Stimulated activated CD8-positive, alpha-beta memory T cell treated with anti-CD3 and anti-CD28 coated beads, Interleukin-15, amount 100 ng/mL, for 24 hours (primary cell): ENCODE measurements at places on chromosomes 5 and 9.

- DNase-seq, result no peak
Measured at GRCh38 chr5:31113101-31113500, 80.4 kb upstream of the CDH6 start.

GRCh38 chr5:116402235-116402634 is 172.4 kb downstream of the SEMA6A start:
- no peak for DNase-seq

GRCh38 chr9:136901516-136902258 is 15.4 kb downstream of the TRAF2 start:
- DNase-seq, result peak; percentile 26

- no peak for DNase-seq
Measured at GRCh38 chr5:138064526-138064925, 19.3 kb upstream of the WNT8A start.

- DNase-seq, result no peak
Measured at GRCh38 chr5:180421672-180422071, 68.5 kb upstream of the GFPT2 start.

DNA sequence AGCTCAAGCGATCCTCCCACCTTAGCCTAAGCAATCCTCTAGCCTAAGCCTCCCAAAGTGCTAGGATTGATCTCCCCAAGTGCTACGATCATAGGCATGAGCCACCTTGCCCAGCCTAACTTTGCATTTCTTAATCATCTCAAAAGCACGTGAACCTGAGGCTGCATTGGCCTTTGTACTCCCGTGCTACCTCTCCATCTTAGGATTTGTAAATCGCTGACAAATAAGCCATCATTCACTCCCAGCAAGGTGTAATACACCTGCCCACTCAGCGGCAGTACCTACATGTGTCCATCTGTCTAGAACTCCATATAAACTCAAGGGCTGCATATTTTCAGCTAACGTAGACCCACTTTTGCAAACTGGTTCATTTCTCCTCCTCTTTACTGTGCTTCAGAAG is 2.8 kb downstream of the ANKH start:
- no peak for DNase-seq

- no peak for DNase-seq
Measured at GRCh38 chr5:1129711-1130055, 17.8 kb upstream of the SLC12A7 start.

DNA sequence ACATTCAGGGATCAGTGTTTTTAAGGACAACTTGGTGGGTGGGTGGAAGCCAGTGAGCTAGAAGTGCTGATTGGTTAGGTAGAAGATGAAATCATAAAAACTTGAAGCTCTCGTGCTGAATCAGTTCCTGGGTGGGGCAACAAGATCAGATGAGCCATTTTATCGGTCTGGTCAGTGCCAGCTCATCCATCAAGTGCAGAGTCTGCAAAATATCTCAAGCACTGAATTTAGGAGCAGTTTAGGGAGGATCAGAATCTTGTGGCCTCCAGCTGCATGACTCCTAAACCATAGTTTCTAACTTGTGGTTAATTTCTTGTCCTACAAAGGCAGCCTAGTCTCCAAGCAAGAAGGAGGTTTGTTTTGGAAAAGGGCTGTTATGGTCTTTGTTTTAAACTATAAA is 166.4 kb downstream of the FAM170A start:
- DNase-seq, result no peak

DNA sequence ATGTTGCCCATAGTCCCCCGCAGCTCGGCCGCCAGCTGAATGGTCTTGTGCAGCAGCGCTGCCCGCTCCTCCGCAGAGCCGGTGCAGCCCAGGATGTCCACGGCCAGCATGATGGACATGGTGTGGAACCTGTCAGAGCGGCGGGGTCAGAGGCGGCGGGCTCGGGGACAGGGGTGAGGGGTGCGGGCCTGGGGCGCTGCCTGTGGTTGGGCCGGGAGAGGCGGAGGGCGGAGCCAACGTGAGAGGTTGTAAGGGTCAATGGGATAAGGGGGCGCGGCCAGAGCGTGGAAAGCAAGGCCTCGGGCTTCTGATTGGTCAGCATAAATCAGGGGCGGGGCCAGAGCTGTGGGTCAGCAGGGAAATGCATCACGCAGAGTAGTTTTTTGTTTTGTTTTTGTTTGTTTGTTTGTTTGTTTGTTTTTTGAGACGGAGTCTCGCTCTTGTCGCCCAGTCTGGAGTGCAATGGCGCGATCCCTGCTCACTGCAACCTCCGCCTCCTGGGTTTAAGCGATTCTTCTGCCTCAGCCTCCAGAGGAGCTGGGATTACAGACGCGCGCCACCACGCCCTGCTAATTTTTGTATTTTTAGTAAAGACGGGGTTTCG is 6.8 kb upstream of the TOR2A start:
- DNase-seq, result no peak

GRCh38 chr9:87199782-87200181 is 252.5 kb upstream of the GAS1 start:
- DNase-seq, result no peak

GRCh38 chr9:81589392-81589791 is 100.0 kb downstream of the TLE1 start:
- DNase-seq, result no peak

DNA sequence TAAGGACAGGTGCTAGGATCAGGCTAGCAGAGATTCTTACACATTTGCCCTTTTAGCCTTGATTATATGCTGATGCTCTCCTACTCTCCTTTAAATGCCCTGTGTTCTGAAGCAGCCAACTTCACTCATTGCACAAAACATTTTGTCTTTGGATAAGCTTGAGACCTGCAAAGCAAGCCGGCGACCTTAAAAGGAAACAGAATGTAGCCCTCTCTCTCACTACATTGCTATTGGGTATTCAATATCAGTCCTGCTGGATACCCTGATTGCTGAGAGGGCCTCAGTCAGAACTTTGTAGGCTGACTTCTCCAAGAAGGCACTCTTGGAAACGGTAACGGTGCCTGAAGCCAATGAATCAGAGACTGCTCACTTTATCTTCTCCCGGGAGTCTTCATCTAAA is 528.9 kb downstream of the DTWD2 start:
- DNase-seq, result no peak

GRCh38 chr5:131563434-131564228 is 71.4 kb downstream of the RAPGEF6 start:
- no peak for DNase-seq

GRCh38 chr9:37950561-37950960 is 46.6 kb upstream of the SLC25A51 start:
- no peak for DNase-seq

DNA sequence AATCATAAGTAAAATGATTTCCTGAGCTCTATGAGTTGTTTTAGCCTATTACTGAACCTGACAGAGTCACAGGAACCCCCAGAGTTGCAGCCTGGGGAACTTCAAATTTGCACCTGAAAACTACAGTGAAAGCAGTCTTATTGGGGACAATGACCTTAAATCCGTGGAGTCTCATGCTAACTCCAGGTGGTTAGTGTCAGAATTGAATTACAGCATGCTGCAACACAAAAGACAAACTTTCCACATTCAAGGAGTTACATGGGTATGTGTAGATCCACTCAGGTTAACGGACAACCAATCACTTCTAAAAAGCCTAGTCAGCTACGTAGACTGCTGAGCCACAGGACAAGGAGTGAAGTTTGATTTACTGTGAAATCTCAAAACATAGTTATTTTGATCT is 49.7 kb downstream of the PLPP1 start:
- no peak for DNase-seq

GRCh38 chr9:70902692-70903131 is 218.7 kb downstream of the TRPM3 start:
- no peak for DNase-seq

GRCh38 chr5:157598350-157598936 is 22.9 kb upstream of the ADAM19 start:
- DNase-seq, result no peak

DNA sequence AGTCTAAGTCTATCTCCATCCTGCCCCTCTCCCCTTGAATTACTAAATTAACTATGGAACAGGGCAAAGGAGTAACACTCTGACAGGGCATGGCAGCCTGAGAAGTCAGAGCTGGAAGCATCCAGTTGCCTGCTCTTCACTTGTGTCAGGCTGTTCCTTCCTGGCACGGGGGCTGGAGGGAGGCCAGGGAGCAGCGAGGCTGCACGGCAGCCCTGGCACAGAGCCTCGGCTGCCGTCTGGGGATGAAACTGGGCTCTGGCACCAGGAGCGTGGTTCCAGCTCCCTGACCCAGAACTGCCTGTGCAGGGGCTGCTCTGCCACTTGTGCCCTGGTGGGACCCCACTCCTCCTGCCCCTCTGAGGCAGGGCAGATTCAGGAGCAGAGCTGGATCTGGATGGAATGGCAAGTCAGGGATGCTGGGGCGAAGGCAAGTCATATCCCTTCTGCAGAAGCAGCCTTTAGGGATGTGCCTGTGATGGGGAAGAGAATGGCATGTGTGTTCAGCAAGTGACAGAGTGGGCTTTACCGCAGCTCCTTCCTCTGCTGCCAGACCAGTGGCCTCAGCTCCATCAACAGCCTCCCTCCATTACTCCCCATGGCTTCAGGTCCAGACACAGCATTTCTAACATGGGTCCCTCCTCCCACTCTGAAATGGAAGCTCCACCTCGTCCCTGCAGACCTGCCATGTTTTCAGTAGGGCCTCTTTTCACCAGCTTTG is 42.2 kb upstream of the PDE8B start:
- no peak for DNase-seq

DNA sequence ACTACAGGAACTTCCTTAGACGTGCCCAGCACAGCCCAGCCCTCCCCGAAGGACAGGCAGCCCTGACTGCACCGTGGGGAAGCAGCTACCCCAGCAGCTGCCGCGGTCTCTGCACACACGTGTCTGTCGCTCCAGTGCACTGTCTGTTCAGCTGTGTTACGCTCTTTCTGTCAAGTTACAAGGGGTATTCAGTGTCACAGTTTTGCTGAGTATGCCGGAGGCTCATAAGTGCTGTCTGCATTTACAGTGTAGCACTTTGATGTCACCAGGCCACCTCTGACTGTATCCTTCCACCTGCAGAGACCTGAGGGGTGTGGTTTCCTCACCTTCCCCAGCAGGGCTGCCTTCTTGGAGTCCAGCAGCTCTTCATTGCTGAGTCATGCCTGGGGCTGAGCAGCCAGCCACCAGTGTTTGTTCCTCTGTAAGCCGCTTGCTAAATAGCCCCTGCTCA is 126.8 kb downstream of the EHMT1 start:
- DNase-seq, result no peak

GRCh38 chr9:128765499-128765898 is 6.2 kb downstream of the ZER1 start:
- no peak for DNase-seq

GRCh38 chr9:16879416-16879815 is 8.9 kb upstream of the BNC2 start:
- DNase-seq, result no peak

DNA sequence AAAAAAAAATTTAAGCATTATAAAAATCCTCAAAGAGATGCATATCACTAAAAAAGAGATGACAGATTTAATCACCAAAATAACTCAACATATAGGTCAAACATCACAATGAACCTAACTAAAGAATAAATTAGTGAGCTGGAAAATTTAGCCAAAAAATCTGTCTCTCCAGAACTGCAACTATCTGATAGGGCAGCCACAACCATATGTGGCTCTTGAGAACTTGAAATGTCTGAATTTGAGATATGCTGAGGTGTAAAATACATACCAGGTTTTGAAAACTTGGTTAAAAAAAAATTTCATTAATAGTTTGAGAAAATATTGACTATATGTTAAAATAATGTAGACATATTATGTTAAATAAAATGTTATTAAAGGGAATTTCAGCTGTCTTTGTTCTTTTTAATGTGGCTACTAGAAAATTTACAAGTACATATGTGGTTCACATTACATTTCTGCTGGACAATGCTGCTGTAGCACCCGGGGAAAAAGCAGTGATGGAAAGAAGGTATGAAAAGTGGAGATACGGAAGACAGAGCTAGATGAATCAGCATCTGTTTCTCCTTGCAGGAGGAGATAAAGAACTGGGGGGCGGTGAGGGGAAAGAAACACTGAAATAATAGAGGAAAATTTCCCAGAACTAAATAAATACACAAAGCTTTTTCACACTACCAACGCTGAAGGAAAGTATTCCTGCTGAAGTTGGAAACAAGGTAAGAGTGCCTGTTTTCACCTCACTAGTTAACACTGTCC is 66.1 kb downstream of the DCP2 start:
- DNase-seq, result no peak

GRCh38 chr5:172584638-172585037 is 56.4 kb upstream of the NEURL1B start:
- no peak for DNase-seq

DNA sequence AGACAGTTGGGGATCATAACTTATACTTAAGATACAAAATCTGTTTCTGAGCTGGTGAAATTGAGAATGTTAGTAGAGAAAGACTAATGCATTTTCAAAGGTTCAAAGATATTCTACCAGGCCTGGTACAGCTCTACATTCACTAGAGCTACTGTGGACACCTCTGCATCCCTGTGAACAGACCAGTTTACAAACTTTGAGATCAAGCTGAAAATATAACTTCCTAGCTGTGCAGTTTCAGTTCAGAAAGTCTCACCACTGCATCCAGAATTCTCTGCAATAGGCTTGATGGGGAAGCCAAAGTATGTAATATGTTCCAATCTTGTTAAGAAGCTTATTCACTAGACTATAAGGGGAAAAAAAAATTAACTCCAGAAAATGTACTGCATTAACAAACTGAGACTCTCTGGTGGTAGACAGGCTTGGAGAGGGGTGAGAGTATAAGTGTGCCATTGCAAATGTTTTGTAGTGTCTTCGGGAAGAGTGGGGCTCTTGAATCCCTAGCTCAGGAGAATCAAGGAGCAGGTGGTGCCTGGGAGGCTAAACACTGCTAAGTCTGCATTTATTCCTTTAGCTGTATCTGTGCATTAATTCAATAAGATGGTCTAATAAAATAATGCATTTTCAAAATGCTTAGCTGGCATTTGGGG is 671.9 kb downstream of the NR2F1-AS1 start:
- no peak for DNase-seq

DNA sequence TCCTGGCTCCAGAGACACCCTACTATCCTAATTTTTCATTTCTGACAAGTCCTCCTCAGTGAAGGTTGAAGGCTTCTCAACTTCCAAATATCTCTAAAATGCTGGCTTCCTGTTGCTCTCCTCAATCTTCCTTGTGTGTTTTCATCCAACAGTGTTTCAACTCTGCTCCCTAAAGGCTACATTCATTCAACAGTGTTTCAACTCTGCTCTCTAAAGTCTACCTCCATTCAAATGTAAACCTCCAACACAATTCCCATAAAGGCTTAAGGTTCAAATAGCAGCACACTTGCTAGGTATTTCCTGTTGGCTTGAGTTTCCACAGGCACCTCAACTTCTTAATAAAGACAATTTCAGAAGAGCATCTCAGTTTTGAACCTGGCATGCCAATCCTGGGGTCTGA is 164.8 kb downstream of the HINT1 start:
- DNase-seq, result no peak

GRCh38 chr5:90866915-90867731 is 308.5 kb downstream of the ADGRV1 start:
- DNase-seq, result no peak

GRCh38 chr5:67133217-67133616 is 63.4 kb downstream of the CD180 start:
- no peak for DNase-seq

GRCh38 chr9:89410641-89411350 is 87.1 kb downstream of the SEMA4D start:
- DNase-seq, result no peak
